ENCODE measurements at places on chromosomes 7 and 10.

GRCh38 chr7:144784943-144785342 is 50.9 kb downstream of the TPK1 start:
- DNase-seq: no peak

- no peak for DNase-seq
Measured at GRCh38 chr10:389261-389790, 254.1 kb downstream of the ZMYND11 start.

DNA sequence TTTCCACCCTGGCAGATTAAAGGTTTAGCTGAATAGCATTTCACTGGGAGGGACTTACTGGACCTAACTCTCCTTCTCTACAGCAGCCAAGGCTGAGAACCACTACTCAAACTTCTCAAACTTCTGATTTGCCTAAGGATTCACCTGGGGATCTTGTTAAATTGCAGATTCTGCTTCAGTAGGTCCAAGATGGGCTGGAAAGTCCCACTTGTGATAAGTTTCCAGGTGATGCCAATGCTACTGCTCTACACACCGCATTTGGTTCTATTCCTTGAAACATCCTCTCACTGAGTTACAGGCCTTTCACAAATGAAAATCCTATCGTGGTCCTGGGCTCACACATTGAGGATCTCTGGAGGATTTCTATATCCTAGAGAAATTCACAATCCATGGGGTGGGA is 147.9 kb downstream of the CHCHD3 start:
- DNase-seq: no peak

DNA sequence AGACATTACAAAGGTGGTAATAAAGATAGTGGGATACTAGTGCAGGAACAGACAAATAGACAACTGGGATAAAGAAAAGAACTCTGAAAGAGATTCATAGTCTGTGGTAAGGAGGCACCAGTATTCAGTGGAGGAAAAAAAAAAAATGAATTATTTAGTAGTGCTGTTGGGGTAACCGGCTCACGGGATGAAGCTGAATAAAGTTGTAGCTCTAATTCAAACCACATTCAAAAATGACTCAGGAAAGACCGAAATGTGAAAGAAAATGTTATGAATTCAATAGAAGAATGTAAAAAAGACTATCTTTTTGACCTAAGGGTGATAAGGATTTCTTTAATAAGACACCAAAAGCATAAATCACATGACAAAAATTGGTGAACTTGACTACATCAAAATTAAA is 83.1 kb upstream of the HABP2 start:
- DNase-seq: no peak

- DNase-seq: no peak
Measured at GRCh38 chr7:2810682-2811415, 33.3 kb downstream of the GNA12 start.
